ENCODE measurements at places on chromosomes 12 and 14. TPM values are rescaled to one million over a fixed set of nuclear protein-coding genes. Genes with fewer than 3 reads are reported as not detected.
A peak's percentile ranks its signal among the peaks of the same experiment; 100 is the strongest.

- H3K4me3 ChIP-seq = no peak overlapping the region
- H3K27me3 ChIP-seq = no peaks in the 10 kb centered on the region
- peaks cover 16% of the 10 kb centered on the region for H3K36me3 ChIP-seq
Observed at GRCh38 chr14:65304239-65304638, 108.3 kb upstream of the FUT8 start.

Gene ZC3H10
- total RNA-seq = 9.1 TPM

DNA sequence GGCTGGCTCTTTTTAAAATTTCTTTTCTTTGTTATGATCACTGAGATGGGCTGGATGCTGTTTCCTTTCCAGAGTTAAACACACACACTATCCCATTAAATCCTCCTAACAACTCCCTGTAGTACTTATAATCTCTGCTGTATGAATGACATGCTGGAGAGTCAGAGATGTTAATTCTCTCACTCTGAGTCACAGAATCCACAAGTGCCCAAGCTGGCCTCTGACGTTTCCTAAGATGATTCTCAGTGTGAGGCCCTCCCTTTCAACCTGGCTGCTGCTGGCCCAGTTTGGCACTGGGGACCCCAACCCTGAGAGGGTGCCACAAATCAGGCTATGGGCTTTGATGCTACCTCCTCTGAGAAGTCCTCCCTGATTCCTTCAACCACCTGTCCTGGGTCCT, 5.4 kb downstream of the NOS1 start:
- no peak for DNase-seq
- H3K4me1 ChIP-seq = no peaks in the 10 kb centered on the region
- H3K36me3 ChIP-seq = no peaks in the 10 kb centered on the region
- H3K4me3 ChIP-seq = no peak overlapping the region
- H3K27ac ChIP-seq = no peak overlapping the region
- peaks cover 19% of the 10 kb centered on the region for H3K27me3 ChIP-seq

Gene KRT72
- total RNA-seq = 13.0 TPM

Gene CRIP2
- 0.64 TPM for total RNA-seq

Gene DLK1
- not detected for total RNA-seq

DNA sequence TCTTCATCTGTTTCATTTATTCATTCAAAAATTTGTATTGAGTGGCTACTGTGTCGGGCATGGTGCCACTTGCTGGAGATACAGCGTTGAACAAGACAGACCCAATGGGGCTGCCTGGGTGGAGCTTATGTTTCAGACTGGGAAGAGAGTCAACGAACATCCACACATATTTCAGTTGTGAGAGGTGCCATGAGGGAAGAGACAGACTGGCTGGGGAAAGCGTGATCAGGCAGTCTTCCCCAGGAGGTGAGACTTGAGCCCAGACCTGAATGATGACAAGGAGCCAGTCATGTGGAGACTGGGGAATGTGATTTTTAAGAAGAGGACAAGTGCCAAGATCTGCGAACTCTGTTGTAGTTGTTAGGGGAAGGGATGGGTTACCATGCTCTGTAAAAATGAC, 12.2 kb downstream of the BICD1 start:
- H3K27me3 ChIP-seq = no peaks in the 10 kb centered on the region
- no peak overlapping the region for H3K4me3 ChIP-seq
- H3K4me1 ChIP-seq = peaks cover 22% of the 10 kb centered on the region

GRCh38 chr14:56340932-56341331, 222.7 kb downstream of the PELI2 start:
- peaks cover 3% of the 10 kb centered on the region for H3K27me3 ChIP-seq
- DNase-seq = no peak
- no peaks in the 10 kb centered on the region for H3K36me3 ChIP-seq
- no peak overlapping the region for H3K27ac ChIP-seq
- H3K4me3 ChIP-seq = no peak overlapping the region
- peaks cover 12% of the 10 kb centered on the region for H3K4me1 ChIP-seq

- DNase-seq = no peak
- no peaks in the 10 kb centered on the region for H3K27me3 ChIP-seq
- H3K36me3 ChIP-seq = no peaks in the 10 kb centered on the region
- no peak overlapping the region for H3K27ac ChIP-seq
- H3K4me1 ChIP-seq = no peaks in the 10 kb centered on the region
Observed at GRCh38 chr12:84495711-84496110, 416.9 kb downstream of the SLC6A15 start.

DNA sequence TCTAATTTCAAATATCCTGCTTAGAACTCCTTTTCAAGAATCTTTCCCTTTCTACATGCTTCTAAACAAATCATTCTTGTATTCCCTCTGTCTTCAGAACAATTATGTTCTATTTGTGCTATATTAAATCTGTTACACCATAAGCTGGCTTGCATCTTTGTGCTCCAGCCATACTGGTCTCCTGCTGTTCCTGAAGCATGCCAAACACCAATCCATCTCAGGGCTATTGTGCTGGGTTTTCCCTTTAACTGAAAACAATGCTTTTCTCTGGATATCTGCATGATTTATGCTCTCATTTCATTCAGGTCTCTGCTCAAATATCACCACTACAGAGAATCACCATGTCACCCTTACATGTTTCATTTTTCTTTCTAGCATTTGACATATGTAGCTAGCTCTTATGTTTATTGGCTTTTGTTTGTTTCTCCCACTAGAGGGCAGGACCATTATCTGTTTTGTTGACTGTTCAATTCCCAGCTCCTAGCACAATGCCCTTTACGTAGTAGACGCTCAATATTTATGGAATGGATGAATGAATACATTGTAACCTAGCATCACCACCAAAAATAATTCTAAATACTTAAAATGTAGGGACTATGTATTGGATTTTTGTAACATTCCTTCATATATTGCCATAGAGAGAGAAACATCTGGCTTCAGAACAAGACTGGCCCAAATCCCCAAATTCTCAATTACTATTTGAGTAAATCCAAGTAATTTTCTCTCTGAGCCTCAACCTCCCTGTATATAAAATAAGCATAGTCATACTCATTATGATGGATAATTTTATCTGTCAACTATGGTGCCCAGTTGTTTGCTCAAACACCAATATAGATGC, 302.0 kb upstream of the SYT1 start:
- H3K27ac ChIP-seq = no peak overlapping the region
- no peak overlapping the region for H3K4me3 ChIP-seq
- H3K36me3 ChIP-seq = no peaks in the 10 kb centered on the region
- no peaks in the 10 kb centered on the region for H3K27me3 ChIP-seq
- no peaks in the 10 kb centered on the region for H3K4me1 ChIP-seq

Gene FBLN5
- 4.1 TPM for total RNA-seq

DNA sequence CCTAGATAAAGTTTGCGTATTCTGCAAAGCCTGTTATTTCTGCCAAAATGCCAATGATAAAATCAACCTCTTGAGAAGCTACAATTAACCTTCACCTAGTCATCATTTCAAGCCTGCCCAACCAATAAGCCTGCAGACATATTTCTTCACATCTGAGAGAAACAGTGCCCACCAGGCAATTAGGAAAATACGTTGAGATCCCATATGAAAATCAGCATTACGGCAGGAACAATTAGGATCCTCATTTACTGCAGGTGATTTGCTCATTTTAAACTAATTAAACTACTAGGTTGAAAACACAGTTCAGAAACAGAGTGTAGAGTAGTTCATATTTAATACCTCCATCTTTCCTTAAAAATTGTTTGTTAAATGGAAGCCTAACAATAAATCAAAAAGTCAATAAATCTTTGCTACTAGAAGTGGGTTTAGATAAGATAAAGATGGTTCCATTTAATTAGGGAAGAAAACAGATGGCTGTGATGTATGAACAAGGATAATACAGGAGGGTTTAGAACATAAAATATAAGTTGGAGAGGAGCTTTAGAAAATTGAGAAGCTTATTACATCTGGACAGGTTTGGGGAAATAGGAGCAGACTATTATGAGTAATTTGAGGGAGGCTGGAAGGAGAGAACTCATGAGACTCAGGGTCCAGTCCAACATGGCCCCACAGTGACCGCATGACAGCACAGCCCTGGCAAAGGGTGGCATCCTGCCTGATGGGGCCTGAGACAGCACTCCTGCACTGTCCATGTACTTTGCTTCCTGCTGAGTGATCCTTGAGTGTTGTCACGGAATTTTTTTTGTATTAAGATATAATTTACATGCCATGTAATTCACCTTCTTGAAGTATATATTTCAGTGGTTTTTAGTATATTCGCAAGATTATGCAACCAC, 26.9 kb upstream of the PYGL start:
- H3K4me3 ChIP-seq = no peak overlapping the region
- no peaks in the 10 kb centered on the region for H3K4me1 ChIP-seq
- no peaks in the 10 kb centered on the region for H3K36me3 ChIP-seq
- no peak overlapping the region for H3K27ac ChIP-seq
- DNase-seq = no peak

GRCh38 chr14:73824127-73824526, 27.5 kb upstream of the PTGR2 start:
- no peak overlapping the region for H3K27ac ChIP-seq
- H3K4me1 ChIP-seq = peaks cover 6% of the 10 kb centered on the region
- no peak for DNase-seq

DNA sequence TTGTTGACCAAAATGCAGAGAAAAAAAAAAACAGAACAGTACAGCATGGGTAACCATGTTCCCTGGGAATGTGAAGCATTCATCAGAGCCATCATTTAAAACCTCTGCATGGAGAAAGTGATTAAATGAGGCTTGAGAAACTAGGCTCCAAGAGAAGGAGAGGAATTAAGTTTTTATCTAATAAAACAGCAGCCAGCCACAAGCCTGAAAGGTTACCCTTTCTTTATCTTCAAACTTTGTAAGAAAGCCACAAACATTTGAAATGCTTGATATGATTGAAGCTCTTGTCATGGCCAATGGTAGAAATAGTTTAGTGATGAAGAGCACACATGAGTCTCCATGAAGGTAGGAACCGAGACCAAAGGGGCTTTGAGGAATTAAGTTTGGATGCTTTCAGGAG, 144.9 kb upstream of the SYT1 start:
- H3K4me3 ChIP-seq = no peak overlapping the region
- no peaks in the 10 kb centered on the region for H3K36me3 ChIP-seq
- no peak for DNase-seq
- no peaks in the 10 kb centered on the region for H3K27me3 ChIP-seq
- H3K4me1 ChIP-seq = no peaks in the 10 kb centered on the region

Gene GLIPR1L2
- 0.75 TPM for total RNA-seq

Gene GLIPR1
- 43.6 TPM for total RNA-seq

GRCh38 chr12:67852701-67853100, 136.5 kb upstream of the IFNG-AS1 start:
- H3K27me3 ChIP-seq = no peaks in the 10 kb centered on the region
- no peak overlapping the region for H3K27ac ChIP-seq
- no peak for DNase-seq
- no peaks in the 10 kb centered on the region for H3K4me1 ChIP-seq
- H3K4me3 ChIP-seq = no peak overlapping the region
- no peaks in the 10 kb centered on the region for H3K36me3 ChIP-seq

Gene PTPRO
- total RNA-seq = 10.2 TPM

- H3K4me3 ChIP-seq = no peak overlapping the region
- DNase-seq = no peak
- no peak overlapping the region for H3K27ac ChIP-seq
- peaks cover 8% of the 10 kb centered on the region for H3K4me1 ChIP-seq
- no peaks in the 10 kb centered on the region for H3K36me3 ChIP-seq
Observed at GRCh38 chr14:103111232-103111868, 11.9 kb upstream of the TNFAIP2 start.

Gene SELPLG
- 214 TPM for total RNA-seq

DNA sequence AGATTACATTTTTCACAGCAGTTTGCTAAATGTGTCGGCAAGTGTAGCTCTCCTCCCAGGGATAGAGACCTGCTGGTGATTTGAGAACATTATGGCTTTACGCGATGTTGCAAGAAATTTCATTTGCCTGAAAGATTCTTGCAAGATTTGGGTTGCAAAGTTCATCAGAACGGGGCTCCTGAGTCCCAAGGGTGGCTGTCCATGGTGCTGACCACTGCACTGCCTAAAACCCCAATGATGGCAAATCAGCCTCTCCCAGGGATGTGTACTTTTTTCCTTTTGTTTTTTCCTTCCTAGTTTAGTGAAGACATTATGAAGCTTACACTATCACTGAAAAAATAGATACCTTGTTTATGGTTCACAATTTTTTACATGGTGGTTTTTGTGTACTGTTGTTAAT, 85.4 kb downstream of the WSCD2 start:
- no peak overlapping the region for H3K27ac ChIP-seq
- no peak overlapping the region for H3K4me3 ChIP-seq
- H3K36me3 ChIP-seq = no peaks in the 10 kb centered on the region
- DNase-seq = peak; percentile 37
- H3K4me1 ChIP-seq = no peaks in the 10 kb centered on the region

Gene CLEC12A
- total RNA-seq = 0.83 TPM

DNA sequence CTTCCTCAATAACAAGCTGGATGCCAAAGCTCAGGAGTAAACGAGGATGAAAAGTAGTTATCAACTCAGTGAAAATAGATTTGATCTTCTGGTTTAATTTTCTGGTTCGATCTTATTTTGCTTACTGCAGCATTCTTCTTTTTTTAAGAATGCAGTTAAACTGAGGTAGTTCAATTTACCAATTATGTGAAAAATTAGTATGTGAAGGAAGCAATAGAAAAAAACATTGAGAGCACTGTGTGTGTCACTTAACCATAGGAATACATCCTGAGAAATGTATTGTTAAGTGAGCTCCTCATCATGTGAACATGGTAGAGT, 111.4 kb upstream of the TSPAN8 start:
- H3K4me3 ChIP-seq = no peak overlapping the region
- no peaks in the 10 kb centered on the region for H3K27me3 ChIP-seq
- no peaks in the 10 kb centered on the region for H3K4me1 ChIP-seq
- no peak overlapping the region for H3K27ac ChIP-seq

- peak overlapping the region; percentile 39 for H3K27ac ChIP-seq
- H3K27me3 ChIP-seq = peaks cover 45% of the 10 kb centered on the region
- peak overlapping the region; percentile 87 for H3K4me3 ChIP-seq
- peaks cover 20% of the 10 kb centered on the region for H3K4me1 ChIP-seq
Observed at GRCh38 chr12:8697120-8697475, 693 bp upstream of the RIMKLB start.

DNA sequence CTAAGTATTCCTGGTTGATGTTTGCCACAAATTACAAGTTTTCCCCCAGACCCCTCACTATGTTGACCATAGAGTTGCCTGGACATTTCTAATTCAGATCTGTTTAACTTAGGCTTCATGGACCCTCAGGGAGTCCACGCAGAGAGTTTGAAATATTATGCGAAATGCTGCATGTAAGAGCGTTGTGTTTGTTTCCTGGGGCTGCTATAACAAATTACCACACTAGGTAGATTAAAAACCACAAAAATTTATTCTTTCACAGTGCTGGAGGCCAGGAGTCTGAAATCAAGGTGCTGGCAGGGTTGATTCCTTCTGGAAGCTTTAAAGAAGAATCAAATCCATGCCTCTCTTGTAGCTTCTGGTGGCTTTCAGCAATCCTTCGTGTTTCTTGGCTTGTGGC, 177.9 kb upstream of the KITLG start:
- no peaks in the 10 kb centered on the region for H3K36me3 ChIP-seq
- H3K4me3 ChIP-seq = no peak overlapping the region
- no peak for DNase-seq
- H3K4me1 ChIP-seq = no peaks in the 10 kb centered on the region

DNA sequence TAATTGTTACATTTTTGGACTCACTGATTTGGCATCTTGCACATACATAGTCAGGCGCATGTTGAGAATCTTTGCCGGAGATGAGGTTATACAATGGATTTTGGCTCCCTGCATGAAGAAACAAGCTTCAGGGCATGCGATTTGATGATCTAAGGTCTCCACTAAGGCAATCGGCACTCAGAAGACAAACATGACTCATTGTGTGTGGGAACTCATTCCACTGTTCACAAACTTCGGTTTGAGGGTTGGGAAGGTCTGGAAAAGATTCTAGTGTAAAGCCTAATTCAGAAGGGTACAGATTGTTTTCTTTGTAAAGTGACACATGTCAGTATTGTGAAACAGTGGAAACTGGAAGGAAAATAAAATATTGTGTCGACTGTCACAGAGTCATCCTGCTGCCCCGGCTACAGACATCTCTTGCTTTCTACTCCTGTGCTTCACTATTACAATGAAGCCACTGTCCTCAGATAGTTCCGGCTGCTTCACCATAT, 192.6 kb upstream of the HMGA2 start:
- H3K4me1 ChIP-seq = no peaks in the 10 kb centered on the region
- H3K4me3 ChIP-seq = no peak overlapping the region
- H3K27me3 ChIP-seq = no peaks in the 10 kb centered on the region
- H3K27ac ChIP-seq = no peak overlapping the region

Data from activated CD4-positive, alpha-beta T cell treated with anti-CD3 and anti-CD28 coated beads, Interleukin-2, amount 10 ng/mL, durations not matched to agents 7 days and 5 days (primary cell).